ENCODE measurements at places on chromosomes 5 and 9. TPM values are rescaled to one million over a fixed set of nuclear protein-coding genes. Genes with fewer than 3 reads are reported as not detected.

DNA sequence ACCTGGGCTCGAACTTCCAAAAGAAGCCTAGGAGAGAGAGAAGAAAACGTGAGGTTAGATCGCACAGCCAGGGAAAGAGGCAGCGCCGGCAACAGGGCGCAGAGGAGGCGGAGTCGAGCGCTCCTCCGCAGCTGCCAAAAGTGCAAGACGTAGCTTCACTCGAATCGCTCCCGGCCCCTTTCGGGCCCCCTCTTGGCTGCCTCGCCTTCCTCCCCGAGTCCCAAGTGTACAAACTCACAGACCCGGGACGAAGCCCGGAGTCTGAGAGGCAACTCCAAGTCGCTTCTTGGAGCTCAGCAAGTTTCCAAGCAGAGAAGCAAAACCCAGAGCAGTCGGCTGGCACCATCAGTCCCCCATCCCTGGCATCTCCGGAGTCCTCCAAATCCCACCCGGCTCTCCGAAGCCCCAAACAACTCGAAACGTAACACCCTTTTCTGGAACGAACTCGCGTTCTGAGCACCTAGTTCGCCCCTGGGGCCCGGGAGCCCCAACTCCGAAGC is 1.2 kb downstream of the MIER3 start:
- H3K4me3 ChIP-seq = peak overlapping the region; percentile 94
- peaks cover 16% of the 10 kb centered on the region for H3K4me1 ChIP-seq
- DNase-seq = peak; percentile 81
- no peaks in the 10 kb centered on the region for H3K27me3 ChIP-seq

The C6 gene
- 2.8 TPM for total RNA-seq

DNA sequence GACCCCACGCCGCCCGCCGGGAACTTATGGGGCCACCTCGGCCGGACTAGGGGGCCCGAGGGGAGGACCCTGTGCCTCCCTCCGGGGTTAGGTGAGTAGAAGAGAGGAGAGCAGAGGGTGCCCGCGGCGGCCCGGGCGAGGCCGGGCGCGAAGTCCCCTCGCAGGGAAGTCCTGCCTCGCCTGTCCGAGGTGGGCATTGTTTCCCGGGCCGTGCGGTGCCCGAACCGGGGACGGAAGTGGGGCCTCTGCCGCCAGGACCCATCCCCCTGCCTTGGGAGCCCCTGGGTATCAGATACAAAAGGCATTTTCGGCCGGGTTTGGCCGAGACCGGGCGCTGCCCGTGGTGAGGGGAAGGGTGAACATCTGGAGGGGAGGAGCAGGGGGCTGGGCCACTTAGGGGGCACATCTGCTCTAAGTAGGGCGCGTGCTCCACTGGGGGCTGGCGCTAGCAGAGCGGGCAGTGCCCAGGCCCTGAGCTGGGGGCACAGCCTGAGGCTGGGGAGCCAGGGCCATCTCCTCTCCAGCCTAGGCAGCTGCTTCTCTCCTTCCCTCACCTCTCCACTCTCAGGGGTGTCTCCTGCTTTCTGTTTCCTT is 48.2 kb downstream of the DAB2IP start:
- no peaks in the 10 kb centered on the region for H3K27me3 ChIP-seq
- no peaks in the 10 kb centered on the region for H3K36me3 ChIP-seq

- peak overlapping the region; percentile 89 for H3K27ac ChIP-seq
- no peak overlapping the region for H3K4me3 ChIP-seq
- no peak for DNase-seq
- H3K36me3 ChIP-seq = no peaks in the 10 kb centered on the region
- H3K27me3 ChIP-seq = no peaks in the 10 kb centered on the region
Measured at GRCh38 chr9:131731237-131731636, 8.6 kb downstream of the RAPGEF1 start.
